ENCODE measurements at places on chromosomes 1 and 21. TPM values are rescaled to one million over a fixed set of nuclear protein-coding genes. Genes with fewer than 3 reads are reported as not detected.

DMAP1 gene
- 36.4 TPM for total RNA-seq

HTR6 gene
- total RNA-seq, result 0.69 TPM

CELA3B gene
- total RNA-seq, result not detected

DNA sequence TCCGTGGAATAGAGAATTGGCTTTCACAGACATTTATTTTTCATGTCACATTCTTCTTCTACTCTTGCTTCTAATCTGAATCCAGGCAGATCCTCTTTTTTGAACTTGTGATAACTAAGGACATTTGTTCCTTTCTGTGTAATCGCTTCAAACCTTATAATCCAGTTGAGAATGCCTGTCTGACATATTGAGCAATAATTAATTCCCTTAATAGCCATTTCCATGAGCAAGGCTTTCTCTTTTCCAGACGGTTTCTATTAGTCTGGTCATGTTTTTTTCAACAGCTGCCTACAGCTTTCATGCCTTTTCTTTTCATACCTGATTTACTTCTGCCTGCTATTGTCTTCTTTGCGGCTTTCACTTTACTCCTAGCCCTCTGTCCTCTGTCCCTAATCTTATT is 163.4 kb downstream of the CYYR1 start:
- H3K27me3 ChIP-seq, result no peaks in the 10 kb centered on the region
- peaks cover 1% of the 10 kb centered on the region for H3K4me1 ChIP-seq
- no peaks in the 10 kb centered on the region for H3K36me3 ChIP-seq

DNA sequence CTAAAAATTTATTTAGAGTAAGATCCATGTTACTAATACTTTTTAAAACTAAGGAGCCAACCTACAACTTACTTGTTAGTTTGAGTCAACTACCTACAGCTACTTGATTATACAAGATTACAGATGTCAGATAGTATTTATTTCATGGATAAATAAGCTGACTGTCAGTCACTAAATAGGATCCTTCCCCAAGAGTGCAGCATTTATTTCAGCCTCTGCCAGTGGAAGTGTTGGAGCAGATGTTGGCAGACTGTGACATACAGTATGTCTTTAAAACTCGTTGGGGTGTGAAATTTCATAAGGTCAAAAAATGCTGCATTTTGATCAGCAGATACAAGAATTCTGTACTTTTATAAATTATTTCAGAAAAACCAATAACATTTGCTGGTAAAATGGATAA is 156.2 kb downstream of the AKT3 start:
- H3K36me3 ChIP-seq, result no peaks in the 10 kb centered on the region
- no peak overlapping the region for H3K4me3 ChIP-seq
- no peaks in the 10 kb centered on the region for H3K27me3 ChIP-seq
- no peak overlapping the region for H3K27ac ChIP-seq

DNA sequence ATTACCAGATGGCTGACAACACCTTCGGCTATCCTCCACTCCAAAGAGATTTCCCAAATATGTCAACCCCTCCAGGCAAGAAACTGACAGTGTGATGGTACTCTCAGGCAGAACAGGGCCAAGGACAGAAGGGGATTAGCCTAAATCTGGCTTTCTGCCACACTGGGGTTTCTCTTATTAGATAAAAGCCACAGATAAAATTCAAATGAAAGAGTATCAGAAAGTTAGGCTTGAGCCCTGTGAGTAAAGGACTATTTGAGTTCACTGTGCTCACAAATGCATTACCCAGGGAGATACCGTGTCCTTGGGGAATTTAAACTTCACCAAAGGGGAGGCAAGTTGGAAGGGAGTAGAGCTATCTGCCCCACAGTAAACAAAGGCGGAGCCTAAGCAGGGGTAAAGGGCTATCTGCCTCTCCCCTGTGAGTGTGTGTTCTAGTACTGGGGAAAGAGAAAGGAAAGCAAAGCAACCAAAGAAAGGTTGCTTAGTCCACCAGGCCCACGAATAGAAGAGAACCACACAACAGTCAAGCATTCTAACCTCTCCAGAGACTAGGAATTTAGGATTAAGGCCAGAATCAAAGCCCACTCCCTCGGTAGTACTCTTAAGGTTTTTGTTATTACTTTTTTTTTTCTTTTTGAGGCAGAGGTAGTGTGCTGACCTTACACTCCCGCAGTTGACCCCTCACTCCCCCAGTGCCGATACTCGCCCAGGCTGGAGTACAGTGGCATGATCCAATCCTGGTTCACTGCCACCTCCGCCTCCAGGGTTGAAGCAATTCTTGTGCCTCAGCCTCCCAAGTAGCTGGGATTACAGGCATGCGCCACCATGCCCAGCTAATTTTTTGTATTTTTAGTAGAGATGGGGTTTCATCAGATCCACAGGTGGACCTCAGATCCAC is 12.7 kb downstream of the TPM3 start:
- no peaks in the 10 kb centered on the region for H3K27me3 ChIP-seq
- peaks cover 14% of the 10 kb centered on the region for H3K4me1 ChIP-seq
- DNase-seq, result no peak
- peak overlapping the region; percentile 40 for H3K27ac ChIP-seq

- no peak overlapping the region for H3K27ac ChIP-seq
- H3K4me1 ChIP-seq, result peaks cover 15% of the 10 kb centered on the region
- DNase-seq, result no peak
These were observed 20.0 kb upstream of the ALDH4A1 start for GRCh38 chr1:18922319-18922726.

DNA sequence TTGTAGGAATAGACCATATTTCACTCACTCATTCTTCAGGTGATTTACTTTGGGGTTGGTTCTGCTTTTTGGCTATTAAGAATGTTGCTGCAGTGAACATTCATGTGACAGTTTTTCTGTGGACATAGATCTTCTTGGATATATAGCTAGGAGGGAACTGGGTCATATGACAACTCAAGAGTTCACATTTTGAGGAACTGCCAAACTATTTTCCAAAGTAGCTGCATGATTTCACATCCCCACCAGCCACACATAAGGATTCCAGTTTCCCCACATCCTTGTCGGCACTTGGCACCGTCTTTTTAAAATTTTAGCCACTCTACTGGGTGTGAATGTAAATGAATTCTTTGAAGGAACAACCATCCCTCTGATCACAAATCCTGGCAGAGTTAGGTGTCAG is 126.0 kb downstream of the PRDM2 start:
- H3K27ac ChIP-seq, result no peak overlapping the region
- no peaks in the 10 kb centered on the region for H3K27me3 ChIP-seq
- no peak overlapping the region for H3K4me3 ChIP-seq
- H3K4me1 ChIP-seq, result no peaks in the 10 kb centered on the region
- H3K36me3 ChIP-seq, result no peaks in the 10 kb centered on the region

DNA sequence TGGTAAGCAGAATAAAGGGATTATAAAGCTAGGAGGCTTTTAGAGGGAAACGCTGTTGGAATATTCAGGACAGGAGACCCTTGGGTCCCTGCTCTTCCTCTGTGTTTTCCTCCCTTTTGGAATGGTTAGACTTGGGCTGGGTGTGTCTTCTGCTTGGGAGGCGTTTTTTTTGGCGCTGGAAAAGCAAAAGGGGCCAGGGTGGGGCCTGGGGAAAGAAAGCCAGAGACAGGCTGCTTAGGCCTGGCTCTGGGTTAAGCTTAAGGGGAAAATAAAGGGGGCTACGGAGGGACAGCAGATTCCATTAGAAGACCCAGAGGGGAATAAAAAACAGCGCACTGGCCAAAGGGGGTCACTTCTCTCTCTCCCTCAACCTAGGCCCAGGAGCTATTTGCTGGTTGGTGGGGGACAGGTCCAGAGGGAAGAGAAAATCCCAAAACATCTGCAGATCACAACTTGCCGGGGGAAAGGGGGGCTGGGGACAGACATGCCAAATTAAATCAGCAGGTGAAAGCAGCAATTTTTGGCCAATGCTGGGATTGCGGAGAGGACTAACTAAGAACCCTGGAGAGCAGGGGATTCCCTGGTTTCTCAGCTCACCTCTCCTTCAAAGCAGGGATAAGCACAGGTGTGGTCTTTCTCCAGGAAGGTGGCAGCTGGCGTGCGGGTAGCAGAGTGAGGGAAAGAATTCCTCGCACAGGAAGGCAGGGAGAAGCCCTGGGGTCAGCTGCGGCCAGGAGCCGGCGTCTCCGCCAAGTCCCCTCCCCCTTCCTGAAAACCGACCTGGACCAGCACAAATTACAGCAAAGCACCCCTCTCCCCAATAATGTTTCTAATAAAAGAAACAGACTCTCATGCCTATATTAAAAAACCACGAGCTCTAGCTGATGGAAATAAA is 82.2 kb upstream of the AK4 start:
- H3K27me3 ChIP-seq, result no peaks in the 10 kb centered on the region
- DNase-seq, result no peak
- H3K27ac ChIP-seq, result peak overlapping the region; percentile 96
- peaks cover 2% of the 10 kb centered on the region for H3K4me1 ChIP-seq

DNA sequence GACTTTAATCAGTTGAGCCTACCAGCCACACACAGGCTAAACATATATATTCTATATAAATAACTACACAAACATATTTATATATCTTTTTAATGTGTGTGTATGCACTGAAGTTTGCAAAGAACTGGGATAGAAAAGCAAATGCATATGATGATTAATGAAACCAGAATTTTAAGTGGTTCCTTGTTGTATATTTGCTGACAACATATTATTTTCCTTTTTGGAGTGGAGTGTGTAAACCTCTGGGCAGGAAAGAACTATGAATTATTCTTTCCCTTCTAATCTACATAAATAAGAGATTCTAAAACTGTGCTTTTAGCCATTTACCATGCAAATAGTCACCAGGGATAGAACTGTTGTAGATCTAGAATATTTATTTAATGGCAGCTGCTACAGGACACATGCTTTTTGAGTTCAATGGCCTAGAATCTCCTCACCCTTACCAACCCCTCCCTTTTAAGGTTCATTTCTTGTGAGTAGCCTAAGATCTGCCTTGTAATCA is 187.6 kb downstream of the BACH1 start:
- no peak for DNase-seq
- no peak overlapping the region for H3K27ac ChIP-seq
- no peaks in the 10 kb centered on the region for H3K36me3 ChIP-seq

Measured in H1 (cell line).